ENCODE measurements at places on chromosomes 6 and 20. TPM values are rescaled to one million over a fixed set of nuclear protein-coding genes. Genes with fewer than 3 reads are reported as not detected.

THBS2 gene
- 6.5 TPM for total RNA-seq

SUMO4 gene
- total RNA-seq, result 2.4 TPM

PKIB gene
- total RNA-seq, result 4.1 TPM

SNAP91 gene
- 108 TPM for total RNA-seq

AIF1 gene
- 6.9 TPM for total RNA-seq

CBLN4 gene
- total RNA-seq, result 7.7 TPM

FAM210B gene
- 15.5 TPM for total RNA-seq

SALL4 gene
- 0.41 TPM for total RNA-seq

RALY gene
- total RNA-seq, result 48.5 TPM

VSX1 gene
- total RNA-seq, result not detected

PSMF1 gene
- total RNA-seq, result 24.5 TPM

KIF16B gene
- total RNA-seq, result 70.1 TPM

PLCG1 gene
- 91.3 TPM for total RNA-seq

BNIP5 gene
- total RNA-seq, result under 0.01 TPM

FNDC1 gene
- total RNA-seq, result 1.2 TPM

KCNK17 gene
- 0.41 TPM for total RNA-seq

SDC4 gene
- 0.82 TPM for total RNA-seq

WFDC12 gene
- not detected for total RNA-seq

HLA-DMA gene
- total RNA-seq, result 0.82 TPM

CLVS2 gene
- 34.2 TPM for total RNA-seq

LRP11 gene
- 30.6 TPM for total RNA-seq

BPIFB4 gene
- total RNA-seq, result not detected

DPM1 gene
- 41.2 TPM for total RNA-seq

GTSF1L gene
- not detected for total RNA-seq

OR12D3 gene
- total RNA-seq, result not detected

TSBP1 gene
- not detected for total RNA-seq

STMND1 gene
- total RNA-seq, result not detected

SPDEF gene
- not detected for total RNA-seq

TNXB gene
- total RNA-seq, result 4.5 TPM

FNDC11 gene
- total RNA-seq, result 6.1 TPM

BEND3 gene
- 5.7 TPM for total RNA-seq

ERVFRD-1 gene
- total RNA-seq, result not detected

PDE7B gene
- total RNA-seq, result 16.3 TPM

RAET1G gene
- not detected for total RNA-seq

IRF4 gene
- not detected for total RNA-seq

KIZ gene
- total RNA-seq, result 6.9 TPM

MATN4 gene
- total RNA-seq, result under 0.01 TPM

EPB41L1 gene
- total RNA-seq, result 58.7 TPM

PET117 gene
- 13.5 TPM for total RNA-seq

MOG gene
- total RNA-seq, result under 0.01 TPM

TFAP2A gene
- total RNA-seq, result not detected

EYA2 gene
- 2.4 TPM for total RNA-seq

RAET1L gene
- not detected for total RNA-seq

LHFPL5 gene
- 0.82 TPM for total RNA-seq

TXLNB gene
- total RNA-seq, result 0.82 TPM

DCDC2 gene
- total RNA-seq, result 2.4 TPM

GSTA2 gene
- total RNA-seq, result not detected

BACH2 gene
- total RNA-seq, result 48.9 TPM

LAMP5 gene
- total RNA-seq, result 12.6 TPM

PRND gene
- total RNA-seq, result 2.0 TPM

LPIN3 gene
- total RNA-seq, result 0.41 TPM

CNBD2 gene
- 1.6 TPM for total RNA-seq

Measured in frontal cortex (tissue), 4 donors.